ENCODE measurements at places on chromosomes 7 and 10.
A peak's percentile ranks its signal among the peaks of the same experiment; 100 is the strongest.

- DNase-seq, result no peak
These were observed 5.8 kb upstream of the DDIT4 start for GRCh38 chr10:72267819-72268399.

DNA sequence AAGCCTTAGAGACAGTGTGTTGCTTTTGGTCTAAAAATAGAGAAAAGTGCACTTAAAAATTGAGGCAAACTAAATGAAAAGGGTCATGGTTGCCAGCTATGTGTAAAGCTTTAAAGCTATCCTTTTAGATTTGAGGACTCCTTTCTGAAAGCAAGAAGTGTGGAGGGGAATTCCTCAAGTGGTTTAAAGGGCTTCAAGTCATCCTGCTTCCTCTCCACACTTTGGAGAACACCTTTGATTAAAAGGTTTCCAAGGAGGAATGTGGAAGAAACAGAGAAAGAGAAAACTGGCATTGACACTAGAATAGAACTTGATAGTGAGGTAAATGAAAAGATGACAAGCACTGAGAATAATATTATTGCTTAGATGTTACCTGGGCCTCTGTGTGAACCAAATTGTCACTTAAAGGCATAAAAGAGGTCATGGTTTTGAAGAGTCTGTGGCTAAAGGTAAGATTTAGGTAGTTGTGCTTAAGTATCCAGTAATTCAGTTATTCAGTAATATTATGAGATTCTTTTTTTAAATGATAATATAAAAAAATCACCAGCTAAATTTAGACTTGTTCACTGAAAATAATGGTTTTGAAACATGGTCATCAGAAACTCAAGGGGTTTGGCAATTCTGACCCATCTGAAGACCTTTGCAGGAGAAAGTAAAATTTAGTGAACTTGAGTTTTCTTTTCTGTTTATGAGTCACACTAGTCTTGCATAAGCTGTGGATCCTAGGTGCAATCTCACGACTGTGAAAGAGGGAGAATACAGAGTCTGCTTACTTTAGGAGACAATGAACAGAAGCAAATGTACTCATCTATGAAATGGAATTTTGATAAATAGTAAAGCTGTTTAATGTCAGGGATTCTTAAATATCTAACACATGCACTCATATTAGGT, 466.0 kb downstream of the KIF20B start:
- peak; percentile 10 for DNase-seq

- no peak for DNase-seq
These were observed 64.0 kb upstream of the SEMA3A start for GRCh38 chr7:84258628-84259027.

GRCh38 chr10:8035006-8035640, 19.4 kb upstream of the GATA3 start:
- peak; percentile 10 for DNase-seq

DNA sequence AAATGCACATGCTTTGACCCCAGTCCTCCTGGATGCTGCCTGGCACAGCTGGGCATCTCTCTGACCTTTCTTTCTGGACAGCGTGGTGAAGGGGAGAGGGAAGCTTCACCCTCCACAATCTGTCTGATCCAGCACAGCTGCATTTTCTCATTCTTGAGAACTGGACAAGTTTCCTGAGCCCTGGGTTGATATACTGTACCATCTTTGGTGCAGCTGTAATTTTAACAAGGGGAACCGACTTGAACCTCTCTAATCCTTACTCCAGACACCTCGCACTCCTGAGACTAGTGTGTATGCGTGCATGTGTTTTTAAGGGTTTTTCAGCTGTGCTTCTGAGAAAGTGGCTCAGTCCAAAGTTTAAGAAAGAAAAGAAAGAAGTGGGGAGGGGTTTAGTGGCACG, 655.7 kb downstream of the INHBA start:
- DNase-seq, result no peak

- DNase-seq, result no peak
These were observed 55.9 kb upstream of the PDZD8 start for GRCh38 chr10:117431160-117431559.

DNA sequence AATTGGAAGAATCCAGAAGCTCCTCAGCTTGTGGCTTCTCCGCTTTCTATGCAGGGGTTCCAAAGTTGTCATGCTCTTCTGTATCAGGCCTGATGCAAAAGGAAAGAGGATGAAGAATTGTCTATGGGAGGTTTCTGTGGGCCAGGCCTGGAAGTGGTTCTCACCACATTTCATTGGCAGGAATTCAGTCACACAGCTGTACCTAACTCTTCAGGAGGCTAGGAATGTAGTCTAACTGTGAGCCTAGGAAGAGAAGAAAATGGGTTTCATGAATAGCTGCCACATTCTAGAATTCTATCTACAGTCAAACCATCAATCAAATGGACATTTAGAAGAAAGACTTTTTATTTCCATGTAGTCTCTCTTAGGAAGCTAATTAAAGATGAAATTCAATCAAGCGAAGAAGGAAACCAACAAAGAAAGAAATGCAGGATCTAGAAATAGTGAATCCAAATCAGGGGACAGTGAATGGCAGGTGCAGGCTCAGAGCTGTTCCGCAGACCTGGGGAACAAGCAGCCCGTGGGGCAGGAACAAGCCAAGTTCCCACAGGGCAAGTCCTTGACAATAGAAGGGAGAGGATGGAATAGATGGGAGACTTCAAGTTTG, 25.4 kb upstream of the USP6NL start:
- DNase-seq, result no peak

GRCh38 chr10:13416760-13417159, 68.7 kb upstream of the SEPHS1 start:
- DNase-seq, result no peak

DNA sequence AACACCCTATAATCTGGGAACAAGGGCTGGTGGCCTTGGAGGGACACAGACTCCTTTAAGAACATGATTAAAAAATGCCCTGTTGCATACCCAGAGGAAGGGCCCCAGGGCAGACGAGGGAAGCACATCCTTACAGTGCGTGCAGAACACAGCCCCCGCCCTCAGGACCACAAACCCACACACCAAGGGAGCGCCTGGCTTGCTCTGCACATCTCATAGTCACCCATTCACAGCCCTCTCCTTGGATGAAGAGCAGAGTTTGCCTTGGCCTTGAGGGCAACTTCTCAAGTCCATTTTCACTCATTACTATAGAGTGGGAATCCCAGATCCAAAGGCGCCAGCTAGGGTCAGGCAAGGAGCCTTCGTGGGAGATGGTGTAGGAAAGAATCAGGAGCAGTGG, 6.3 kb upstream of the VSIR start:
- no peak for DNase-seq

GRCh38 chr10:3719024-3719843, 65.8 kb downstream of the KLF6 start:
- no peak for DNase-seq

DNA sequence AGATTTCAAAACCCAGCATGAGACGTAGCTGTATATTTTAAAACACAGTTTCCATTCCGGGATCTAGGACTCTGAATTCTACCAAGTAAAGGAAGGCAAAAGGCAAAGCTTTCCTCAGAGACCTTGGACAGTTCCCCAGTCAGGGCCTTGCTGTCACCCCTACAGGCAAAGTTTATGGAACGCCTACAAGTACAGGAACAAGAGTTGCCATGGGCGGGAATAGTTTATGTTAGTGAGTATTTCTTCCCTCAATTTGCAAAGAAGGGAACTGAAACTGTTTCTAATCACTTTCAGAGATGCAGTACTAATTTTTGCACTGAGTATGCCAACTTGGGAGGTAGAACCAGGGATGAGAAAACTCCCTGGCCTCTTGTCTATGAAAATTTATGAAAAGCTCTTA, 68.2 kb upstream of the LRGUK start:
- no peak for DNase-seq

DNA sequence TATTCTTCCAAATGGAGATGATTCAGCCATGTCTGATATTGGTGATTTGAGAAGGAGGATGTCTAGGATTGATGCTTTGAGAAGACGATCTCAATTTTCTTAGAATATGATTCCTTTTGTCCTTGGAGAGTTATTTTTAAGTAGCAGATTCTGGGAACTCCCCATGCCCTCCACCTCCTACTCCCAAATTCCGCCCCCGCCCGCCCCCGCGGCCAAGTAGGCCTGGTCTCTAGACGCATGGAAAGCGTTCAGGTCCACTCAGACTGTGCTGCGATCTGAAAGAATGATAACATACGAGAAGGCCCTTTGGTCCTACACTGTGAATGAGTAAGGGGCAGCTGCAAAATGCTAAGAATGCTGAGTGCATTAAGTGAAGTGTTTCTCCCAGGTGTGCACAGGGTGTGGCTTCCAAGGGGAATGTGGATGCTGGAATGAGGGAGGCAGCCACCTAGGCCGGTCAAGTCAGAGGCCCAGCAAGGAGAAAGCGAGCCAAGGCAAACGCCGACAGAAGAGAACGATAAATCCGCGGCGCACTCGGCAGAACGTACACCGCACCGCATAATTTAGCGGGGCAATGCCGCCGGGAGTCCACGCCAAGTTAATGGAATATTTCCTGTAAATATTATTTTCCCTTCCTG, 142.3 kb downstream of the PRPF18 start:
- DNase-seq, result no peak

DNA sequence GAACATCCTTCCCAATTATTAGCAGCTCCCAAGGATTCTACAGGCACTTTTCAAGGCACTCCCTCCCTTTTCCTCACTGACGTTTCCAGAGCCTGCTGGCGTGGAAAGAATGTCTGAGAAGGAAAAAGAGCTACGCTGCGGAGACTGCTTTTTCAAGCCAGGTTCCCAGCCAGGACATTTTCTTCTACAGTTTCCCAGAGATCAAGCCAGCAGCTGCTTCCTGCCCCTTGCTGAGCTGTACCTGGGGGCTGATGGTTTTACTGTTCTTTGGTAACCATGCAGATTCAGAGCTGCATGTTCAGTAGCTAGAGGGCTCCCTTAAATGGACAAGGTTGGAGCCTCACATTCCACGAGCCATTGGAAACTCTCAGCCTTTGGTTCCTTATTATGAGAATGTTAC, 133.4 kb downstream of the EVX1 start:
- no peak for DNase-seq

DNA sequence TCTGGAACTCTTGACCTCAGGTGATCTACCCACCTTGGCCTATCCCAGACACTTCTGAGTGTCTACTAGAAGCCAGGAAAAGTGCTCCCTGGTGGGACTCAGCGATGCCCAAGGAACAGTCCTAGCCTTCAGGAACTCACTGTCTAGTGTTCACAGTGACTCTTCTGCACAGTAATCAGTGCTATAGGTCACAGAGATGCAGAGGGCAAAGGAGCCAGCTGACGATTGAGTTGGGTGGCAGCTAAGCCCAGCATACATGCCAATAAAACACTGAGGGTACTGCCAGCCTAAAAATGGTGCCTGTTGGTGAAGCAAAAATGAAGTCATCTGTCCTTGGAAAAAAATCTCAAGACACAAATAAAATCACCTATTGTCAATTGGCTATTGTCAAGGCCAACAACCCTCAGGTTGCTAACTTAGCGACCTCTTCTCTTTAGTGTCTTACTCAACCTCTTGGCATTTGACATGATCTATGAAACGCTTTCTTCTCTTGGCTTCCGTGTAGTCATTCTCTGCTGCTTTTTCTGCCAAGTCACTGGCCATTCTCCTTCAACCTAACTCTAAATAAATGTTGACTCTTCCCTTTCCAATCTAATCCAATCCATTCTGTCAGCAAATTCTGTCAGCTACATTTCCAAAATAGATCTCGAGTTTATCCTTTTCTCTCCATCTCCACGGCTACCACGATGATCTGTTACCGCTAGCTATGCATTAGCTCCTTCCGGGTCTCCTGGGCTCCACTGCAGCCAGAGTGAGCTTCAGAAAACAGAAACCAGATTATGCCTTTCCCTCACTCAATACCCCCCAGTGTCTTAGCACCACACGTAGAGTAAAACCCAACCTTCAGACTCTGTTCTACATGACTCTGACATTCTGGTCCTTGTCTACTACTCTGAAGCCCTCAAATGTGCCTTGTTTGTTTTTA, 99.2 kb downstream of the ATXN7L1 start:
- no peak for DNase-seq

GRCh38 chr10:97061423-97061822, 124.3 kb downstream of the SLIT1 start:
- DNase-seq, result no peak

GRCh38 chr10:80769700-80770160, 232.0 kb downstream of the SH2D4B start:
- DNase-seq, result no peak

DNA sequence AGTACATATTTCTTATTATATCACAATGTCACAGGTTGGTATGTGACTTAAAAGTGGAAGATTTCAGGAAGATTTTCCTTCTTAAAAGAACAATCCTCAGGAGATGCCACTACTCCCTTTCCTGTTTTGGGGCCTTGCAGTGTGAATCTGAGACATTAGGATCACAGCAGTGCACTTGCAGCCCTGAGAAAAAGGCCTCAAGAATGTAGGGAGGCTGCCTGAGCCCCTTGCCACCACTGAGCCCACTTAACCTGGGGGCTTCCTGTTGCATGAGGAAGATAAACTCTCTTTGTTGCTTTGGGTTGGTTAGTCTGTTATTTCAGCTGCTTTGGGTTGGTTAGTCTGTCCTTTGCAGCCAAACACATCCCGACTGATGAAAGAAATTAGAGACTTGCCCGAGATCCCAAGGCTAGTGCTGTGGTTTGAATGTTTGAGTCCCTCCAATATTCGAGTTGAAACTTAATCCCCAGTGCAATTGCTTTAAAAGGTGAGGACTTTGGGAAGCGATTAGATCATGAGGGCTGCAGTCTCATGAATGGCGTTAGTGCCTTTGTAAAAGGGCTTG, 151.3 kb upstream of the SP4 start:
- DNase-seq, result no peak

GRCh38 chr10:63630931-63631680, 109.9 kb downstream of the REEP3 start:
- no peak for DNase-seq

- DNase-seq, result no peak
These were observed 30.1 kb downstream of the NEUROD6 start for GRCh38 chr7:31310321-31310935.

DNA sequence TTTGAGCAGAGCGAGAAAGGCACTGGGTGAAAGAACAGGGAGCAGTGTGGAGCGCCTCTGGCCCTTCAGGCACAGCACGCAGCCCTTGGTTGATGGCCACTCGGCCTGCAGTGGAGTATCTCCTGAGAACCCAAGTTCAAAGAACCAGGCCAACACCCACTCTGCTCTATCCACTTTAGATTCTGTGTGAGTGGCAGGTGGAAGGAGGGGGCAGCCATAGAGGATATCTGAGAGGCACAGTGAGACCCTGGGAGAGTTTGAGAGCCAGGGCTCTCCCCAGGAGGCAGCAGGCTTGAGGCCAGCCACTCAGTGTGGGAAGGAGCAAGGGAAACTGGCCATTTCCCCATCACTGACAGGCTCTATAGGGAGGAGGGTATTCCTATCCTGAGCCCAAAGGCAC, 52.5 kb upstream of the PTN start:
- no peak for DNase-seq

DNA sequence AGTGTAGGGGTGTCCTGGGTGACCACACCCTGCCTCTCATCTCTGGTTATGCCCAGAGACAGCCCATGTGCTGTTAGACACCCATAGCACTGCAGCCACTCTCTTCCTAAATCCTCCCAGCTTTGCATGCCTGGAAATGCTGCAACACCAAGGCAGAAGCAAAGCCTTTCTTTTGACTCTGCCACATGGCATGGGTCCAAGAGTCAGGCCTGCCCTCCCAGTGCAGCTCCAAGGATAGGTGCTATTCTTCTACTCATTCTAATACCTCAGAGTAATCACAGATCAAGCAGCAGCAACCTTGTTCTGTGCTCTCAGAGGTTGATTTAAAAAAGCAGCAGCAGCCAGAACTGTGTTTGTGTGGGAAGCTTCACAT, 23.4 kb downstream of the FRMPD2 start:
- DNase-seq, result peak; percentile 6
